ENCODE measurements at places on chromosomes 4 and X.

GRCh38 chrX:17496407-17496806, 121.4 kb downstream of the NHS start:
- peak; percentile 49 for DNase-seq

DNA sequence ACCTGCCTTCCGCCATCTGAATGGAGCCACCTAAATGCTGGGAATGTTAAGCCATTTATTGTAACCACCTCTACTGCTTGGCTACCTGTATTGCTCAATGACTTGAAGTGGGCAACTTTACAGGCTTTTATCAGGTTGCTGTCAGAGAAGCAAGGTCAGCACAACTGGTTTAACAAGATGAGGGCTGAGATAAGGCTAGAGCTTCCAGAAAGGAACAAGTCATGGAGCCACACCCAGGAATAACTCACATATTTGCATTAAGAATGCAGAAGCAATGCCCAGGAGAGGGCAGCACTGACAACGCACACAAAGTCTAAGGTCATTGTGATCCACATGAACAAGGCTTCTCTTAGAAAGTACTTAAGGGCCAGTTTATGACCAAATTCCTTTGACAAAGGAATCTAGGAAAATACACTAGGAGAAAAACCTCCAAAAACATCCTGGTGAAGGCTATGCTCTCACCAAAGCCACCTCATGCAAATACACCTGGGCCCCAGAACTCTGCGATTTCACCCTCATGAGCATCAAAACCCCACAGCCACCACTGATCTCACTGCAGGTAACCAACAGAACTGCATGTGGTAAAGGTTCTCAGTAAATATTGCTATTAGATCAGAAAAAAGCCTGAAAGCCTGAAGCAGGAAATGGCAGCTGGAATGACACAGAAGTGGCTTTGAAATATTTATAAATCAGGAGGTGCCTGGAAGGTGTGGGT, 15.0 kb upstream of the STS start:
- DNase-seq = peak; percentile 92

DNA sequence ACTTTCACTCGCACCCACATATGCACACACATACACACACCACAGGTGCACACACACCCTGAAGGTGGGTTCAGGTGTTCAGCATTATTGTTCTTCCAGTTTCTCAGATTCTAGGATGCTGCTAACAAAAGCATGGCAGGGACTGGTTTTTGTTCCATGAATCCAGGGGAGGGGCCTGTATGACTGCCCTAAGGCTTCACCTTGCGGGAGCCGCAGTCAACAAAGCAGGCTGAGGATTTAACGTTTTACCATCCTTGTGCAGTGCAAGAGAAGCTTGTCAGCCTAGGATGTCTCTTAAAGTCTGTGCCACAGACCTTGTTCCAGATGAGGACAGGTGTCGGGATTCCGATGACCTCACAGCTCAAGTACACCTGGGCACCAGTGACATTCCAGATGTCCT, 61.8 kb downstream of the POLR2B start:
- no peak for DNase-seq

DNA sequence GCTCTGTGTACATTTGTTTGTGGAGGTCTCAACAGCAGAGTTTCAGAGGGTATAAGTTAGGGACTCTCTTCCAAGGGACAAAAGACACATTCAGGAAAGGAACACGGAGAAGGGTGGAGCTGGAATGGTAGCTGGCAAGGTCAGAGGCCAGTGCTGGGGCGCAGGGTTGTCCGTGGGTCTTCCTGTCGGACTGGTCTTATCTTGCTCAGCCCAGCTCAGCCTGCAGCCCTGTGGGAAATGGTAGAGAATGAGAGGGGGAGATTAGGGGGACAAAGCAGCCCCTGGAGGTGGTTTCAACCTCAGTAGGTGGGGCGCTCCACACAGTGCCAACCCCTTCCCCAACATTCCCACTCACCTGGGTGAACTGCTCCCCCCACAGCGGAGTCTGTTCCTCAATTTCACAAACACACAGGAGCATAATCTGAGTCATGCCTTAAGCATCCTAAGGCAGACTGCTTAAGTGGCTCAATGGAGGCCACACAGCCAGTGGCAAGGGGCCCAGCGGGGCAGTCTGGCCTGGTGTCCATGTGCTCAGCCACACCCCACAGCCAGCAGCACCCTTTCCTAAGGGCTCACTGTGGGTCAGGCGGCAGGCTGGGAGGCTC, 6.9 kb upstream of the HDAC6 start:
- DNase-seq = peak; percentile 21

DNA sequence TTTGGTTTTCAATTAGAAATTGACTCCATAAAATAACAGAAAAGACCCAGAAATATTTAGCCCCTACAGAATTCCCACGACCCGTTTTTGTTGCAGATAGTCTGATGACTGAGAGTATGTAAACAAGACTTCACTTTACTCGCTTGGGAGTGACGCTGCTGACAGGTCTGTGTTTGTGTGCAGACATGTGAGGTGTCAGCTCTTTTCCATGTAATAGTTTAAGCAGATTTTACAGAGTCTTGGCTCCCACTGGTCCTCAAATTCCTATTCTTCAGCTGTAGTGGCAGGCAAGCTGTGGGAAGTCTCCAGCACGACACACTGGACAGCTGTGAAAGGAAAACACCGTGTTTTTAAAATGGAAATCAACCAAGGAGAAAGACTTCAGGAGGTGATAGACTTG, 455.7 kb downstream of the GABRG1 start:
- DNase-seq = no peak

DNA sequence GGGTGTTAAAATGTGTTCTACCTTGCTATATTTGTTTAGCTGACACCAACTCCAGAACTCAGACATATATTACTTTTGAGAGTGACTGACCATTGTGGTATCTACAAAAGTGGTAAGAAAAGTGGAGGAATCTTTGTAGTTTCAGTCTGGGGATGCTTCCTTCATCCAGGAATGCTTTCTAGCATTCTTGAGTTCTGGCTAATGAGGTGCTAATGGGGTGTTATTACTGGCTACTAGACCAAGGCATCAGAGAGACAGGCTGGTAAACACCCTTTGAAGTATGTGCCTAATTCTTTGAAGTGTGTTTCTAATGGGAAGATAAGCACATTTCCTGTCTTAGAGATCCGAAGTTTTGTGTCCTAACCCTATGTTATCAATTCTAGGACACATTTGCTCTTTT, 310.4 kb downstream of the SPRY1 start:
- no peak for DNase-seq

- DNase-seq = no peak
These were observed 11.6 kb downstream of the SYTL4 start for GRCh38 chrX:100720301-100720700.

DNA sequence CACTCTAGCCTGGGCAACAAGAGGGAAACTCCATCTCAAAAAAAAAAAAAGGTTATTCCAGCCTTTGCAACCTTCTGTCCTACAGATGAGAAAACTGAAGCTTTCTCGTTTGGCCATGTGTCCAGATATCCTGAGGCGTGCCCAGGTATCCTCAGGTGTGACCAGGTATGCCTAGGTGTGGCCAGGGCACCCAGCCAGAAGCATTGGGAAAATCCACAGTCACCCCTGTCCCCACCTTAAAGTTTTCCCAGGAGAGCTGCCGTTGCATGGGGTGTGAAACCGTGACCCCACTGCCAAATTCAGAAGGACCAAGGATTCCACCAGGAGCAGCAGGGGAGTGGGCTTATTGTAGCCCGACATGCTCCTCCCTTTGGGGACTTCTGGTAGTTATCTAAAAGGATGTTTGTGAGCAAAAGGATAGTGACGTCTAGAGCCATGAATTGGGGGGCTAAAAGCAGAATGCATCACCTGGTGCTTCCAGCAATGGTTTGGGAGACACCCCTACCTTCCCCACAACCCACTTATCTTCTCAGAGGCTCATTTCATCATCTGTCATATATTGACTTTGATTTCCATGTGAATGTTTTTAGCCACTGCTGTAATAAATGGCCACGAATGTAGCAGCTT, 4.0 kb upstream of the DHRSX start:
- no peak for DNase-seq

- DNase-seq = peak; percentile 2
These were observed 102.9 kb upstream of the PAQR3 start for GRCh38 chr4:79042079-79042674.

DNA sequence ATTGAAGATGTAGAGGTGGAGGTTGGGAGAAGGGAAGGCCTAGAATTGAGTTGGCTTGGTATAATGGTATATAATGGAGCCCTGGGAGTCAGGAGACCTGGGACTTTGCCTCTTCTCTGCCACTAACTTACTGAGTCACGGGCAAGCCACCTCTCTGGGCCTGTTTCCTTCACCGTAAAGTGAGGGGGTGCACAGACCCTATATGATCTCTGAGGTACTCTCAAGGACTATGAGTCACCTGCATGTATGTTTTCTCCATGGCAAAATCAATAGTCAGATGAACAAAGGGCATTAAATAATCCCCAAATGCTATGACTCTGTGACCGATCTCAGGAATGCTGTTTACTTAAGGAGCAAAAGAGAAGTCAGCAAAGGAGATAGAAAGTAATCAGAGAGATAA, 5.1 kb downstream of the P2RY4 start:
- no peak for DNase-seq

DNA sequence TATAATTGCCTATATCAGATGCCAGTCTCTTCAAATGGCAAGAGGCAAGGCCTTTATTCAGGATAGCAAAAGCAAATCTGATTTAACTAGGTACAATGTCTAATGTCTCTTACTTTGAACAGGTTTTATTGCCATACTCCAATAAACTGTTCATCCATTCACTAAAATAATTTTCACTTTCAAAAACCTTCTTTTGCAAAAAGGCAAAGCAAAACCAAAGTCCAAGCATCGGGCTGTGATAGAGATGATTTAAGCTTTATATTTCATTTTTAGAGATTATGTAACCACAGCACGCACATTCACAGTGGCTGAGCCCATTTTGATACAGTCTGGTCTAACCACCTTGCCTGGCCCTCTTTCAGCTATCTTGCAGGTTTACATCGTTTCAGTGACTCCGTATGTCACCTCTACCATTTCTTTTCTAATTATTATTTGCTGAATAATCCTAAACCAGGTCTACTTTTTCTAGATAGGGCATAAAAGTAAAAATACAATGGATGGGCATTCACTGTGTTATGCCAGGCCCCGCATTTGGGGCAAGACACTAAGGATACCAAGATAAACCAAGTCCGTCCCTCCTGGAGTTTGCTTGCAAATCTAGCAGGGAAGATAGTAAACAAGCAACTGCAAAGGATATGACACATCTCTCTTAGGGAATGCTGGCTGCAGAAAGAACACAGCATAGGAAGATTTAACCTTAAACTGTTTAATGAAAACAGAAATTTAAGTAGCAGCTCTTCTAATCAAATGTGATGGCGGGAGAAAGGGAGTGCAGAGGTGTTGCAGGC, 1.8 kb downstream of the CASP3 start:
- peak; percentile 11 for DNase-seq

- no peak for DNase-seq
These were observed 7.5 kb downstream of the CPE start for GRCh38 chr4:165386328-165386727.

DNA sequence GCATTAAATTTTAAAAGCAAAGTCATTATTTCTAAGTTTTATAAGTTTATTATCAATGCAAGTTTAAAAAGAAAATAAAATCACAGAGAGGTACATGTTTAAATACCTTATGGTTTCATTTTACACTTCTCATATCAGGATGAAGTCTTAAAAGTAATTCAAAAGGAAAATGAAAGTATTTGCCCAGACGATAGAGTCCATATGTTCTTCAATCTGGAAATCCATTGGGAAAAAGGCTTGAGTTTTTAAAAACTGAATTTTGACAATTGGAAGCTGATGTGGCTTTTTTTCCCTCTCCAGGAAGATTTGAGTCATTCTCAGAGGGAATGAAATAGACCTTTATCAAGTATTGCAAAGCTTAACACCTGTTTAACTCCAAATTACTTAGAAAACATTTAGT, 37.1 kb downstream of the MAB21L2 start:
- DNase-seq = no peak

DNA sequence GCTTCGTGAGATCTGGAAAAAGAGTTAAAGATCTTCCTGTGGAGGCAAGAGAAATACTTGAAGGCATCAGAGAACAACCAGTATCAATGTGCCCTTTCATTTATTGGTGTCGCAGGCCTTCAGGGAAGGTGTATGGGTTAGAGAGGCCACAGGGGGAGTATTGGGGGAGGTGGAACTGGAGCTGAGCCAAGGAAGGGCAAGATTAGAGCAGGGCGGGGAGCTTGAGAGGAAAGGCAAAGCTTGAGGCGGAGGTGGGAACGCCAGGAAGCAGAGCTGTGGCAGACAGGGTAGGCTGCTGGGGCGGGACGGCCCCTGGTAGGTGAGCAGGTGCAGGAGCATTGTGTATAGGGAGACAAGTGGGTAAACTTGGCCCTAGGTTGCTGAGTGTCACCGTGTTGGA, 329.9 kb downstream of the ARHGAP10 start:
- no peak for DNase-seq

DNA sequence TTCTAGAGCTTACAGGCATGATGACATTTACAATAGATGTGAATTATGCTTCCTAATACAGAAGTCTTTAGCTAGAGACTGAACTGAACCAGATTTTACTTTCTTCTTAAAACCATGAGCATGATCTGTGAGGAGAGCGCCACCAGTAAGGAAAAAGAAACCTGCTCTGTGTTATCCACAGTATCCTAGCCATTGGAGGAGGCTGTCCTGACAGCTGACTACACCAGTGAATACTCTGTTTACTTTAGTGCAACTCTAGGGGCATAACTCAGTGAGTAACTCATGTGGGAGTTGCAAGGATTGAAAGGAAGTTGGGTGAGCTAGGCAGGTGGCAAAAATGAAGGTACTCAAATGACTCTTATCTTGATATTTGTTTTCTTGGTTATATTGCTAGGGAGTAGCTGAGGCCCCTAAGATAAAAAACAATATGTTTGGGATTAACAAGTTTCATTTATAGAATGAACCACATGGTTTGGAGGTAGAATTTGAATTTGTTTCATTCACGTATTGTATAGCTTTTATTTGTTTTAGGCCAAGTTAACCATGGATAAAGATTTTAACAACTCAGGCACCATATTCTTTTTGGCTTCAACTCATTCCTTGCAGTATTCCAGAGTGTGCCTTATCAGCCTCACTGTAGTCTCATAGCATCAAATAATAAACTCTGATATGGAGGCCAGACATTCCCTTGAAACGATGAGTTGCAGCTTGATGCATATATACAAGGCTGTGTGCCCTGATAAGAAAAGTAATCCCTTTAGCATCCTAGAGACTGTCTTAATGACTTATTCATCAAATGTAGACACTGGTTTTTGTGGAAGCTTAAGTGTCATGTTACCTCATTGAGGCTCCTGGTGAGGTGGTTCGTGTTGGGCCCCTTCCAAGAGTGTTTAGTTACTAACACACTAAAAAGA, 2.5 kb downstream of the BMP3 start:
- no peak for DNase-seq

GRCh38 chrX:136148391-136148790, 1.1 kb downstream of the FHL1 start:
- DNase-seq = no peak

DNA sequence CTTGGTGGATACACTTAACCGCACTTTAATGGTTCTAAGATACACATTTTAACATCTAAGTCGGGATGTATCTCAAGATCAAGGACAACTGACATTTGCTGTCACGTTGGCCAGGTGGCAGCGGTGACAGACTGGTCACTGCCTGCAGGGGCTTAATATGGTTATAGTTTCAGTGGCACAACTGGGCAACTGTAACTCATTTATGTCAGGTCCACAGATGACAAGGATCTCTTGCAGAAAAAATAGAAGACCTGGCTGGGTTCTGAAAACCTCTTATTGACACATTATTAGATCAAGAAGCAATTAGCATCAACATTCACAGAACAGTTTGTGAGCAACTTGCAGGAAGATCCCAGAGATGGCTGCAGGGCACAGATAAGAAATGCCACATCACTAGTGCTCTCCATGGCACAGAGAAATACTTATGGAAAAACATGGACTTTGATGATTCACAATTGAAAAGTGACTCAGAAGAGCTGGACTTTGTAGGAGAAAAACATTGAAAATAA, 99.6 kb upstream of the SORBS2 start:
- peak; percentile 9 for DNase-seq

All from mammary epithelial cell (primary cell).